Kidney glomerular epithelial cell (primary cell): ENCODE measurements at places on chromosomes 7 and 10.

- no peak for DNase-seq
Measured at GRCh38 chr7:68692511-68692910, 905.8 kb upstream of the AUTS2 start.

GRCh38 chr7:85060696-85061095 is 126.2 kb downstream of the SEMA3D start:
- no peak for DNase-seq

DNA sequence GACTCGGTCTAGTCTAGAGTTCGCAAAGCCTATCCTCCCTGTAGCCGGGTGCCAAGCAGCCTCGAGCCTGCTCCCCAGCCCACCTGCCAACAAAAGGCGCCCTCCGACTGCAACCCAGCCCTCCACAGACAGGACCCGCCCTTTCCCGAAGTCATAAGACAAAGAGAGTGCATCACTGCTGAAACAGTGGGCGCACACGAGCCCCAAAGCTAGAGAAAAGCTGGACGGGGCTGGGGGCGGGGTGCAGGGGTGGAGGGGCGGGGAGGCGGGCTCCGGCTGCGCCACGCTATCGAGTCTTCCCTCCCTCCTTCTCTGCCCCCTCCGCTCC is 622 bp upstream of the COL1A2 start:
- DNase-seq: no peak

- no peak for DNase-seq
Measured at GRCh38 chr7:155356323-155357105, 58.8 kb downstream of the INSIG1 start.

DNA sequence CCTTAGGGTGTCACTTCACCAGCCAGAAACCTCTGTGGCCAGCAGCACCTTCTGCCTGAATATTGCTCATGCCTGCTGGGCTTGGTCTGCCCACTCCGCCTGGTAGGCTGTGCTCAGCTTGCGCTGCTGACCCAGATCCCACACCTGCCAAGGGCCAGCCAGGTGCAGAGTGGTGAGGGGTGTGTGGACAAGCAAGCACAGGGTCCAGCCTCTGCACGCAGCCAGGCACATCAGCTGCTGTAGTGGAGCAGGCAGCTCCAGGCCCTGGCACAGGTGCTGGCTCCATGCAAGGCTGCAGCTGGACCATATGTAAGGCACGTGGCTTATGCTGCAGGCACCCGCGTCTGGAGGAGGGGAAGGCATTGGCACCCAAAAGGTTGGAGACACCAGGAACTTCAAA is 567.4 kb downstream of the INHBA start:
- DNase-seq: no peak
